Thyroid gland (tissue), 4 donors: ENCODE measurements at places on chromosomes 5 and 9. TPM values are rescaled to one million over a fixed set of nuclear protein-coding genes. Genes with fewer than 3 reads are reported as not detected.

GRCh38 chr5:78983601-78984438 is 1.3 kb downstream of the ARSB start:
- DNase-seq = peak; percentile 6

DNA sequence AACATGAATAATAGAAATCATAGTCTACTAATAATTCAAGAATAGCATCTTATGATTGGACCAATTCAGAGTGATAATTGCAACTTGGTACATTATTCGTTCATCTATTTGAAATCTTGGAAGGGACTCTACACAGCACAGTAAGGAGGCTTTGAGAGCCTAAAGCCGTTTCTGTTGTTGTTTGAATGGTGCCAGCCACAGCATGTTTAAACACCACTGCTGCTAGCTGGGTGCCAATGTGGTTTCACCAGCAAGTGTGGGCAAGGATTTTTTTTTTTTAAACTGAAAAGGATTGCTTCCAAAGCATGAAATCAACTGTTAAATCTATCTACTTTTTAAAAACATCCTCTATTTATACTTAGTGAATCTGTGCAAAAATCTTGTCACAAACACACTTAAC is 253.9 kb upstream of the MAP3K1 start:
- no peak for DNase-seq

DNA sequence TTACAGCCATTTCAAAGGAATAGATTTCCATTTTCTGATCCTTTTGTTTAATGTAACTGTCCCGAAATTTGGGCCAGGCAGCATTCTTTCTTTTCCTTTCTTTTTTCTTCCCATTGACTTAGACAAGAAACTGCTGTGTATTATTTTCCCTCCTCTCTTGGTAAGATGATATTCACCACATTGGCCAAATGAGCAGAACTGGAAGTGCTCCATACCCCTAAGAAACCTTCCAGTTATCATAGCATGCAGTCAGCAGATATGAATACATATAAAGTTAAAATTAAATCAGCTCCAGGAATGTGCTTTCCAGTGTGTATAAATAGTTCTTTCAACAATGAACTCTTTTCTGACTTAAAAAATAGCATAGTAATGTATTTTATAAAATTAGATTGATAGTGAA is 168.5 kb upstream of the GAS1 start:
- no peak for DNase-seq

DNA sequence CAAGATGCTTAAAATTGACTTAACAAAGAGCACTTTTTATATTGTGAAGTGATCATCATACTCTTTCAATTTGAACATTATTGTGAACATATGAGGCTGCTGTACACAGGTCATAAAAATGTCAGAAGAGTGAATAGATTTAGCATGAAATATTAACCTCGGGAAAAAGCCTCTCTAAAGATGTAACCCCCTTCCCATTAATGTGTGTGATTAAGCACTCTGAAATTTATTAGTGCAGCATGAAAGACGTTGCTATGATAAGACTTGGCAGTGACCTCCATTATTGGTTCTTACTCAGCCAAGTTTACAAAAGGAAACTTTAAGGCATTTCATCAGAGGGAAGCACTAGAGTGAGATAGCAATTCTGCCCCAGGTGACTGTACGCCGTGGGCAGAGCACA is 326.5 kb downstream of the NTRK2 start:
- DNase-seq = no peak

DNA sequence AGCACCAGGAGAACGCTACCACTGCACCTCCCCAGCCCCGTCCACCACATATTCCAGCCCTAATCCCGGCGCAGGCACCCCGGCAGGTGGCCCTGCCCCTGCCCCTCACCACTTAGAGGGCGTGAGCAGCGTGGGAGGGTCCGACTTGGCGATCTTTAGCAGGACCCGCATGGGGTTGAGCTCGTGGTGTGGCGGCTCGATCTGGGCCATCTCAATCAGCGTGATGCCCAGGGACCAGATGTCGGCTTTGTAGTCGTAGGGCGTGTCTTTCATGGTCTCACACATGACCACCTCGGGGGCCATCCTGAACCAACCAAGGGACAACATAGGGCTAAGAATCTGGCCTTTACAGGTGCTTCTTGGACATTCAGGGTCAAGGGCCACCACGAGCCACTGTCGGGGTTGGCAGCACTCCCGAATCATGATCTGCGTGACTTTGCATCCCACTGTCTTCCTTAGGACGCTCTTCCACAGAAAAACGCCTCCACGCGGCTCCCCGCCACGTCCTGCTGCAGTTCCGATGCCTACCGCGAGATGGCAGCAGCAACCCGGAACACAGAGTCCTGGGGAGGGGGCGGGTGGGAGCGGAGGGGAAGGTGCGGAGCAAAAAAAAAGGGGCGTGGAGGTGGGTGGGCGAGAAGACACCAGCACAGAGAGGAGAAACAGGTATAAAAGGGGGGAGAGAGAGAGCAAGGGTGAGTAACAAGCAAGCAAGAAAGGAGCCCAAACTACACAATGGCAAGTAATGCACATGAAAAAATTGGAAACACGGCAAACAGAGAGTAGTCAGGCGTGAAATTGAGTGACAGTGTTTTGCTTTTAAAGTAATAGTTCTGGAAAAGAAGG is 81.3 kb downstream of the STK10 start:
- peak; percentile 52 for DNase-seq

GRCh38 chr9:99004717-99005460 is 61.2 kb downstream of the COL15A1 start:
- DNase-seq = no peak

DNA sequence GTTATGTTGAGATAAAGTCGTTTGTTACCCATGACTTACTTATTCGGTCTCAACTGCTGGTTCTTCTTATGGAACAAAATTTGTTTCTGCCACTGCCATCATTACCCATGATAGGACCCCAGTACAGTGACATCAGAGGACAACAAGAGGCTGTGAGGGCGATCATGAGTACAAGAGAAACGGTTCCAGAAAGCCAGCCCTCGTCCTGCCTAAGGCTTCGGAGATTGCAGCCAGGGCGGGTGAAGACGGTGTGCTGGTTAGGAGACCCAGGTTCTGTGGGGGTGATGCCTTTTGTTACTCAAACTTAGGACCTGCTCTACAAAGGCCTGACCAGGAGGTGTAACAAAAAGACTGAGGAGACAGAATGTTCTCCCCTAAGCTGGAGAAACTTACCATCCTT is 10.9 kb downstream of the FYB1 start:
- no peak for DNase-seq

DNA sequence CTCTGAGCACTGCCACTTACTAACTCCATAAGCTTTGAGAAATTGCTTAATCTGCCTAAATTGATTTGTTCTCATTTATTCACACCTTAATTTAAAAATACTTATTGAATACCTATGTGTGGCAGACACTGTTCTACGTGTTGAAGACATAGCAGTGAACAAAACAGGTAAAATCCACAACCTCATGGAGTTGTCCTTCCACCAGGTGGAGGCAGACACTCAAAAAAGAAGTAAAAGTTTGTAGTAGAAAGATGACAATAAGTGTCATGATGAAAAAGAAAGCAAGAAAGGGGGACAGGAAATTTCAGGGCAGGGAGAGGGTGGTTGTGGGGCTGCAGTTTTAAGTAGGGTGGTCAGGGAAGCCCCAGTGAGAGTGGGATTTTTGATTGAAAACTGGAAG is 94.9 kb downstream of the SREK1 start:
- no peak for DNase-seq

DNA sequence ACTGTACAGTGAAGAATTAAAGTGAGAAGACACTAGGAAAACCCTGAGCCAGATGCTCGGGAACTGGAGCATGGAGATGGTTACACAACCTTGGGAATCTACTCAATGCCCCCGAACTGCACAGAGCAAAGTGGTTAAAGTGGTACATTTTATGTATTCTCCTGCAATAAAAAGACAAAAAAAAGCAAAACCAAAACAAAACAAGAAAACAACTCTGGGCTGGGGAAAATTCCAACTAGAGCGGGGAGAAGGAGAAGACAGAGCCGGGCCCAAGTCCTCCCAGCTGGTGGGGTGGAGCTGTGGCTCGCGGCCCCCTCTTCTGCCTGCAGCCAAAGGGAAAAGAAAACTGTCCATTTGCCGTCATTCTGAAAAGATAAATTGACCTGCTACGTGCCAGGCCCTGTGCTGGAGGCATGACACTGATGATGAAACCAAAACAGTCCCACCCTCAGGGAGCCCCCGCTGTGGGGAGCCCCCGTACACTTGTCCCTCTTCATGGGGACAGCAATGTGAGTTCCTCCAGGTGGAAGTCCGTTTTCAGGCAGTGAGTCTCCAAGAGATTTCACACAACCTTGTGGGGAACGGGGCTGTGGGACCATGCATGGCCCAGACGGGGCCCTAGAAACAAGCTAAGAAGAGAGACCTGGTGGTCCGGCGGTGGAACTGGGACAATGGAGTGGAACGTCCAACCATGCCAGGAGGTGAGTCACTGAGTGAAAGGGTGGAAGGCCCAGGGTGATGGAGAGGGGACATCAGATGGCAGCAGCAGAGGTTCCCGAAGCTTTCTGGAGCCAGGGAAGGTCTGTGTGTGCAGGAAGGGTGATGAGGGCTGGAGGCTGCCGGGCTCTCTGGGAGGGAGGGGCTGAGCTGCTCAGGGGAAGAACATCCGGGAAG is 114.8 kb upstream of the COL5A1 start:
- no peak for DNase-seq

The FLT4 gene
- 90.9 TPM for total RNA-seq

The DDX4 gene
- total RNA-seq = 0.33 TPM

The SLC46A2 gene
- 0.27 TPM for total RNA-seq
